ENCODE measurements at places on chromosomes 4 and X. TPM values are rescaled to one million over a fixed set of nuclear protein-coding genes. Genes with fewer than 3 reads are reported as not detected.

- no peak for DNase-seq
Observed at GRCh38 chrX:13094828-13095341, 50.5 kb upstream of the FAM9C start.

- no peak for DNase-seq
Observed at GRCh38 chr4:174592985-174593335, 70.7 kb upstream of the HPGD start.

- no peak for DNase-seq
Observed at GRCh38 chrX:45745479-45745878, 544.8 kb upstream of the DIPK2B start.

- no peak for DNase-seq
Observed at GRCh38 chrX:31420302-31420701, 348.5 kb upstream of the FTHL17 start.

DNA sequence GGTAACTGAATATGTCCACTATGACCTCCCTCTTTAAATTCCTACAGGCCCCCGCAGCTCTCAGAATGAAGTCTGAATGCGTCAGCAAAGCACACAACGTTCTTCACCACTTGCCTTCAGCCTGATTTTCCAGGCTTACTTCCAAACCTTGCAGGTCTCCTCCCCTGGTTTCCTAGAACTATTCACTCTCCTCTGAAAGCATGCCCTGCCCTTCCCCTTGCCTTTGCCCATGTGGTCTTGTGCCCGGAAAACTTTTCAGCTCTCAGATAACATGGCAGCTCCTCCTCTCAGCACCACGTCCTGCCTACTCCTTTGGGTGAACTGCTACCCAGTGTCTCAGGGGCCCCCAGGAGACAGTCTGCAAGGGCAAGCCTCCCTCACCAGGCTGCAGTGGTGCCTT is 268.5 kb upstream of the LDB2 start:
- DNase-seq = peak; percentile 80

DNA sequence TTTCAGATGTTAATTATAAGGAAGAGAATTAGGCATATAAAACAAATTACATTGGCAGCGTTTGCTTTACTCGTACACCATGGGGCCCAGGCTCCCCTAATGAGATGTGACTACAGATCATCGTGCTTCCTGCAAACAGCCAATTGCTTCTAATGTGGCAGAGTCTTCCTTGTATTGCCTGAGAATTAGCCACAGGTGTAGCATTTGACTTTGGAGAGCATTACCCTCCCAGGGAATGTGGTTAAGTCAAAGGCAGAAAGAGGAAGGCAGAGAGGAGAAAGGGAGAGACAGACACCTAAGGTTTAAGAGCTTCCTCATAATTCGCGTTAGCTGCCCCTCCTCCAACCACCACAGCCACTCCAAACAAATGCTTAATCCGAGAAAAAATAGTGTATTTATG is 97.0 kb downstream of the MID1IP1 start:
- DNase-seq = no peak

GRCh38 chrX:46072372-46072771 is 472.8 kb downstream of the ZNF674 start:
- DNase-seq = no peak

DNA sequence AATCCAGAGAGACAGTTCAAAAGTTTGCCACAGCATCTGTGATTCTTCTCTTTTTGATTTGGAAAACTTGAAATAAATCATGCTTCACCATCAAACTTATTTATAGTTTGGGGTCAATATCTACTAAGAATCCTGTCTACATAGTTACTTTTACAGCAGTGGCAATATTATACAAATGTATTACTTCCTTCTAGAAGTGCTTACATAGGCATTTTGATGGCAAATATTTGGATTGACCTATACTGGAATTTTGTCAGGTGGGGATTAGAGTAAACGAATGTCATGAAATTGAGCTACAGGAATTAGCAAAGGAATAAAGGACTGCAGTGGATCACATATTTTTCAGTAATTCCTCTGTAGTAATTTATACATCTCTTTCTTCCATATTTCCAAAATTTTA is 1885.5 kb upstream of the ADGRL3 start:
- no peak for DNase-seq

DNA sequence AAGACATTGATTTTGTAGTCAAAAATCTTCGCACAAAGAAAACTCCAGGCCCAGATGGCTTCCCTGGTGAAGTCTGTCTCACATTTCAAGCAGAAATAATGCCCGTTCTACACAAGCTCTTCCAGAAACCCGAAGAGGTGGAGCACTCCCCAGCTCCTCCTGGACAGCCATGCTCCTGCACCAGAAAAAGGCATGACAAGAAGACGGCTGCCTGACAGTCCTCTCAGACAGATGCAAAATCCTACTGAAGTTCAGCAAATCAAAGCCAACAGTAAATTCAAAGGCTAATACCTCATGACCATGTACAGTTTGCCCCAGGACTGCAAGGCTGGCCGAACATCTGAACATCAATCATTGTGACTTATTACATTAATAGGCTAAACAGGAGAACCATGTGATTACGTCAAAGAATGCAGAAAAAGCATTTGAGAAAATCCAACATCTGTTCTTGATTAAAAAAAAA is 30.8 kb upstream of the MXD4 start:
- no peak for DNase-seq

DNA sequence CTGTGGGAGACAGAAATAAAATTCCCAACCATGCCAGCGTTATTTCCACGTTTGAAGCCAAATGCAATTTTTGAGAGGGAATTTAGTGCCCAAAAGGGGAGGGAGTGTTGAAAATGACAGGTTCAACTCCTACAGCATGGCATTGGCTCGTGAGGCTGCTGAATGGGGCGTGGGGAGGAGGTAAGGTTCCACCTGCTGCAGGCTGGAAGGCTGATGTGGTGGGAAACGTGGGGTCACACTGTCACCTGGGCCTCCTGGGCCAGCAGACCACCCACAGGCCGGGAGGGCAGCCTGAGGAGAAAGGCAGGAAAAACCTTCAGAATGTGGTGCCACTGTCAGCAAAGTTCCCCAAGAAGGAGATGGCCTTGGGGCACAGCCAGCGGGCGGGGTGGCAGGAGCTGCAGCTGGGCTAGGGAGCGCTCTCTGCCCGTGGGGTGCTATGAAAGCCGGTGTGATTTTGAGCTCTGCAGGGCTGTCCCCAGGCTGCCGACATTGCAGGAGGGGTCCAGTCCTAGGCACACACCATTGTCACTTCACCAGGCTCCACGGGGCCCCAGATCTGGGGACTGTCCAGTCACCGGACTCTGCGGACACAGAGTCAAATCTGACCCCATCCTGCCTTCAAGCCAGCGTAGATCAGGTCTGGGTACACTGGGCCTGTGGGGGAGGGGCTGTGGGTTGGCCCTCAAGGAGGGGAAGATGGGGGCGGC is 19.6 kb downstream of the MSANTD1 start:
- no peak for DNase-seq

DNA sequence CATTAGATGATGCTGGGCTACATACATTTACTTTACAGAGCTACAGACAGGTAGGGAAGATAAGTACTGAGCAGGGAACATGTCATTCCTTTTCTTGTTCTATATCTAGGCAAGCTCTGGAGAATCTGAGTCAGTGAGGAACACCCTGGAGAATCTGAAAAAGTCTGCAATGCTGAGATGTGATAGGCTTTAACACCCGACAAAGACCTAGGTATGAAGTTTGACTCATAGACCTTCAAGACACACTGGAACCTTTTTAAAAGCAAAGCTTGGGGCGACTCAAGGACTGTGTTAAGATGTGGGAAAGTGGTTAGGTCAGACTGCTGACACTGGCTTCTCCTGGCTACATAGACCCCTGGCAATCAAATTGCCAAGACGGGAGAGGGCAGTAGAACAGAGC is 42.8 kb downstream of the OSTC start:
- no peak for DNase-seq

GRCh38 chr4:3019145-3019846 is 55.0 kb downstream of the HTT-AS start:
- peak; percentile 7 for DNase-seq

DNA sequence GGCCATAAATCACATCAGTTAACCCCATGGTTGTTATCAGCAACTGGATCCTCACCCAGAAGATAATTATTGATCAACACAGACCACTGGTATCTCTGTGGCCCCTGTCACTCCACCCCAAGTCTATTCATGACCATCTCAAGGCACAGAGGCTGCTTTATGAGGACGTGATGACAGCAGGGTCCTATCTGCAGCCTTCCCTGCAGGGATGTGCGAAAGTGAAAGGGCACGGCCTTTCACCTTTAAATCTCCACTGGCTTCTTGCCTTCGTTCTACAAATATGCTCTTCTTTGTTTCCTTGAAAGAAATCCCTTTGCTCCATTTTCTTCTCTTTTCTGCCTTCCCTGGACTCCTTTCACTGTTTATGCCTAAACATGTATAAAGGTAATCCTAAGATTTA is 170.6 kb upstream of the EDNRA start:
- DNase-seq = no peak

DNA sequence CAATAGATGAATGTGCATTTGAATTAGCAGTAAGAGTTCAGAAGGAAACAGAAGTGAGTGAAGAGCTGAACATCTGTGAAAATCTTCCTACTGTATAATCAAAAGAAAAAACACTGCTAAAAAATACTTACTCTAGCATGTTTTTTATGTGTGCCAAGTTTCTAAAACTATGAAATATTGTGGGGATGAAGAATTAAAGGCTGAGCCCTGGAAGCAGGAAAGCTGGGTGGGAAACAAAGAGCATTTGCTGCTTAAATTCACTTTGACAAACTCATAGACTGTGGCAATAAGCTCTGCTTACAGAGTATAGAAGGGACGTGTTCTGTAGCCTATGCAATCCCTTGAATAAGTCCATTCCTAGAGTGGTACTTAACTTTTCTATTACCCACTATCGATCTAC is 261.7 kb downstream of the ANKRD50 start:
- DNase-seq = no peak

DNA sequence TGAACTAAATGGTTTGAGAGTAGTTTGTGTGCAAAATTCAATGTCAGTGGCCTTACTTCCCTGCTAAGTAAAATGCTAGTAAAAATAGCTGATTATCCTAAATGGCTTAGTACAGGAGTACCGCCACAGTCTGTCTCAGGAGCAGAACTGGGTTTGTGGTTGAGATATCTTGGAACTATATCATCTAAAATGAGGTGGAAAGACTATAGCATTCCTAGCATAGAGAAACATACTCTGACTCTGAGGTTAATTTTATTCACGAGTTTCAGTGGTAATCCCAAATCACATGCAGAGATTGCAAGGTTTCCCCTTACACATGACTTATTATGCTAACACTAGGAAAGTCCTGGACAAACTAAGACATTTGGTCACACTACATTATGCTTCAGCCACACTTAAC is 70.4 kb downstream of the OR13H1 start:
- DNase-seq = no peak

DNA sequence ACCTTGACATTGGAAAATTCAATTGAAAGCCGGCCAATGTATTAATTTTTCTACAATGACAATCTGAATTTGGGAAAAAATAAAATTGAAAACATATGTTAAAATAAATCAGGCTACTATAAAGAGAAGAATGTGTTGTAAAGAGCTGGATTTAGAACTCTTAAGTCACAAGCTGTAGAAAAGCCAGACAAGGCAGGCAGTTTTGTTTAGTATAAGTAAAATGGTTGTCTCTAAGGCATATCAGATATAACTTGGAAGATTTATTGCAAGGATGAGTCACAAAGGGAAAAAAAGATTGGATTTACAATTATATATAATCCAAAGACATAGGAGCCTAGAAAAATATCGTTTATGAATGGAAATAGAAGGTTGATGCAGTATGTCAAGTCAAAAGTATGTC is 549.1 kb upstream of the EPHA5 start:
- DNase-seq = no peak

DNA sequence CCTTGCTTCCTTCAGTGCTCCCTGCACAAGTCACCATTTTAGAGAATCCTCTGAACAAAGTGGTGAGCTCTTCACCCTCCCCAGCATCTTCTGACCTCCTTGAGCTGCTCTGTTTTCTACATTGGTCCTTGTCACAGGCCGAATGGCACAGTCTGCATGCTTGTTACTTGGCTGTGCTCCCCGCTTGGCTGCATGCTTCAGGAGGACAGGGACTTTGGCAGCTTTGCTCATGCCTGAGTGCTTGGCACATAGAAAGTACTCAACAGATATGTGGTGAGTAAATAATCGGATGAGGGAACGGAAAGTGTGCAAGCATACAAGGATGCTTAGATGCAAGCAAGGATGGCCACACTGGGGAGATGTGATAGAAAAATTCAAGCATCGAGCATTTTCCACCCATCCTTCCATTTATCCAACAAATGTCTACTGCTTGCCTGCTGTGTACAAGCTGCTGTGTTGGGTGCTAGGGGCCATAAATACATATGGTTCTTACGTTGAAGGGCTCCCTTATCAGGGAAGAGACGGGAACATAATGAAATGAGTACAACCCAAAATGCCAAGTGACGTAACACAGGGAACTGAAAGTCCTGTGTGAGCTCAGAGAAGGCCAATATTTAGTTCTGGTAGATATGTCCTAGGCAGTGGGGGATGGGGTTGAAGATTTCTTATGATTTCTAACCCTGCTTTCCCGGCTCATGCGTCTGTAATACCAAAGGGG is 31.2 kb downstream of the SLC2A9 start:
- DNase-seq = no peak

DNA sequence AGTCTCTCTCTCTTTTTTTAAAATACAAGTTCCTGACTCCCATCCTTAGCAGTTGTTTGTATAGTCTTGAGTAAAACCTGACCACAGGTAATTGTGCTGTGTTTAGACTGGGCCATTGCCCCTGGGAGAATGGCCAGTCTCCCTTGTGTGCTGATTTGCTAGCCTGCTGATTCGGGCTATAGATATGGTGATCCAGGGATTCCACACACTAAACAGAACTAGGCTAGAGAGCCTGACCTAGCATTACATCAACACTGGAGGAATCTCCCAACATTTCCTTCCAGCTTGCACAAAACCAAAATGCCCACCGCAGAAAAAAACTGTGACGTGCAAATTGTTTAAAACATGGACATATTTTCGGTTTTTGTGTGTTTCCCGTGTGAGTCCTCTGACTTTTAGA is 5.1 kb downstream of the UPRT start:
- DNase-seq = no peak

DNA sequence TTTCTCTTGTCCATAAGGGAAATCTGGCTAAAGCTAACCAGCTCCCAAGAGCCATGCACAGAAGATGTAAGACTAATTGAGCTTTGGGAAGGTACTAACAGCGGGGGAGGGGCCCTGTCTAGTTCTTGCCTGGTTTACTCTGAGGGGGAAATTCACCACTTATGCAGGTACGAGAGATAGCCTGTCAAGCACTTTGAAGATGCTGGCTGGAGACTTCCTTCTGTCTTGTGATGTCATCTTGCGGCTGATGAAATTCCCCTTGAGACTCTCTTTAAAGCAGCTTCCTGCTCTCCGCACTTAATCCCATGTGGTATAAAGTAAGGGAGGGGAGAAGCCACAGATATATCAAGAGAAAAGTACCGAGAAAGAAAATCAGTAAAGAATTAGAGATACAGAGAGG is 345.3 kb downstream of the MAPK10 start:
- DNase-seq = no peak

The MCF2 gene
- total RNA-seq = 0.65 TPM

The SLC49A3 gene
- 12.1 TPM for total RNA-seq

The DCLK2 gene
- total RNA-seq = 32.6 TPM

The SPANXB1 gene
- not detected for total RNA-seq

The TEC gene
- 3.1 TPM for total RNA-seq

The OPN1MW gene
- not detected for total RNA-seq

The CPE gene
- 43.5 TPM for total RNA-seq

The DNAAF6 gene
- not detected for total RNA-seq

The FABP2 gene
- 0.57 TPM for total RNA-seq

The STPG2 gene
- total RNA-seq = 0.19 TPM

The BMP3 gene
- not detected for total RNA-seq
